ENCODE measurements at places on chromosomes 13 and 19.
A peak's percentile ranks its signal among the peaks of the same experiment; 100 is the strongest.

DNA sequence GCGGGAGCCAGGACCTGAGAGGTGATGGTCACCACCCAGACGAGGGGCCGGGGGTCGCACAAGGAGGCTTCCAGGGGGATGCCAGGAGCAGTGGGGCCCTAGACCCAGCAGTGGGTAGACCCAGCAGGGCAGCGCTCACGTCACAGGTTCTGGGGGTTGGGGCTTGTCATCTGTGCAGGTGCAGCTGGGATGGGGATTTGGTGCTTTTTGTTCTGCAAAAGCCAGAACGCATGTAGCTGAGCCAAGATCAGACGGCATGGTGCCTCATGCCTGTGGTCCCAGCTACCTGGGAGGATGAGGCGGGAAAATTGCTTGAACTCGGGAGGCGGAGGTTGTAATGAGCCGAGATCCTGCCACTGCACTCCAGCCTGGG lies 15.1 kb downstream of the CSNK1G2 start:
- DNase-seq = no peak

GRCh38 chr13:25778365-25778764 lies 273.5 kb downstream of the SHISA2 start:
- DNase-seq = no peak

DNA sequence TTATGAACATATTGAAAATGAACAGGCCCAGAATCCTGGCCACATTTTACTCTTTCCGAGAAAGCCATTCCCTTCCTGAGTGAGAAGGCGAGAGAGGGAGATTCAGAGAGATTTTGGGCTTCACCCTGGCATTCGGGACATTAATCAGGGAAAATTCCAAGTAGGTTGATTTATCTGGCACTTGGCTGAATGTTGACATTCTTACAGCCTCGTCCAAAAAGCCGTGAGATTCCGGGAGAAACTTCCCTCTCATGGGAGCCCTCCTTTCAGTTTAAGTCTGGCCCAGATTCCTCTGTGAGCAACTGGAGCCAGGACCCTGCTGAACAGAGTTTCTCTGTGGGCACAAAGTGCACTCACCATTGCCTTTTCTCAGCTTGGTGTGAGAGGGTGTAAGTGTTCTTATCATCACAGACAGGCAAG lies 129.2 kb upstream of the PEG3 start:
- DNase-seq = no peak

- no peak for DNase-seq
These were observed 617 bp downstream of the SKA3 start for GRCh38 chr13:21175656-21176214.

DNA sequence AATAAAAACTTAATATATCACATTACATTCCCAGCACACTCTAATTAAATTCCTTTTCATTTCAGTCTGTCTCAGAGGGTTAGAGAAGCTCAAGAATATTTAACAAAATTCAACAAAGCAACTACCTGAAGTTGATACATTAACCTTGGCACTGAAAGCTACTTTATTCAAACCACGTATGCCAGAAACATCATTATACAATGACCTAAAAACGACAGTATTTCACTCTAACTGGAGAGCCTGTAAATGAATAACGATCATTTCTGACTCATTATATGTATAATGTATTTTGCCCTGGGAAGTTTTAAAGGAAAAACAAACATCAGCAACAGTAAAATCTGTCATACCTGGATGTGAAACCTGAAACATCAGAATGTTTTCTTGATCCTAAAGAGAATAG lies 270.1 kb downstream of the SLITRK5 start:
- DNase-seq = no peak

GRCh38 chr13:93364166-93364565 lies 137.6 kb downstream of the GPC6 start:
- DNase-seq = no peak

DNA sequence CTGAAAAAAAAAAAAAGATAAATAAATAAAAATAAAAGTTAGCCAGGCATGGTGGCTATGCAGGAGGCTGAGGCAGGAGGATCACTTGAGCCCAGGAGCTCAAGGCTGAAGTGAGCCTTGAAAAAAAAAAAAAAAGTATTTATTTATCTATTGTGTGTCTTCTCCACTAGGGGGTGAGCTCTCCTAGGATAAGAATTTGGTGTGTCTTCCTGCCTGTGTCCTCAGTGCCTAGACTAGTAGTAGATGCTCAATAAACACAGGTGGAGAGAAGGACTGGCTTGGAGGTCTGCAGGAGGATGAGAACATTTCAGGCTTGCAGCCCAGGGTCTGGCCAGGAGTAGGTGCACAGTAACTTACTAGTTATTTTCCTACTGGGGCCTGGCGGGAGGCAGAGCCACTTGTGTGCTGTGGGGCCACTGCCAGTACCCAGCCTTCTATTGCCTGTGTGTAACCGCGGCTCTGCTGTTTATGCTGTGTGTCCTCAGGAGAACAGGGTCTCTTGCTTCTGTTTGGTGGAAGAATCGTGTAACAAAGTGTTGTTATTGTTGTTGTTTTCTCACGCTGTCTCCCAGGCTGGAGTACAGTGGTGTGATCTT lies 5.4 kb downstream of the LMTK3 start:
- no peak for DNase-seq

- DNase-seq = no peak
These were observed 648.7 kb downstream of the UQCRFS1 start for GRCh38 chr19:28563964-28564921.

GRCh38 chr19:5002143-5002542 lies 33.2 kb downstream of the KDM4B start:
- DNase-seq = no peak

DNA sequence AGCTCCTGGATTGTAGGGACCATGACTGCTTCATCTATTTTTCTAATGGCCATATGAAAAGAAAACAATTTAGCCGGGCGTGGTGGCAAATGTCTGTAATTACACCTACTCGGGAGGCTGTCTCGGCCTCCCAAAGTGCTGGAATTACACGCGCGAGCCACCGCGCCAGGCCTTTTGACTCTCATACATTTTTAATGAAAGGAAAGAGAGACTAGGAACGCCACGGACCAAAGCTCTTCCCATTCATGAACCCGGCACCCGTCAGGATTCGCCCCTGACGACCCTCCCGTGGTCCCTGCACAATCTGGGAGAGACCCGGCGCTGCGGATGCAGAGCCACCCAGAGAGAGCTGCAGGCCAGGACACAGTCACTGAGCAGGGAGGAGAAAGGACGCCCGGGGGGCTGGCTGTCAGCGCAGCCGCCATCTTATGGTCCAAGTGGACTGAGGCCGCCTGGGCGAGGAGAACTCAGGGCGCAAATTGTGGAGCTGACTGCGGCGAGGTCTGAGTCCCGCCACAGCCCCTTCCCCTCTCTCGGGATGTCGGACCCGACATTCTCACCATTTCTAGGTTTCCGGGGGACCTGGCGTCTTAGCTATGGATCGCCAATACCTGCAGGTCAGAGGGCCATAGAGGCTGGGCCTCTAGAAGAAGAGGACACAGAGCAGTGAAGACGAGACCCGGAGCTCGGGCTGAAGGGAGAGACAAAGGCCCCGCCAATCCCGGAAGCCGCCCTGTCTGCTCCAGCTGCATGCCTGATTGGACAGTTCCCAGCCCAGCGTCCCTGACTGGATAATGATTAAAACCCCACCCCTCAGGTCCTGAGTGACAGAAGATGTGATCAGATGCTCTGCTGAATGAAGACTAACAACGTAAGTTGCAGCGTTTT lies at the start of gene ZNF681:
TSS of gene ZNF681 (minus strand) at position 705 of the 888 bp plus-strand sequence. CDS start at position 563, 142 bp downstream.
- DNase-seq = peak; percentile 82

DNA sequence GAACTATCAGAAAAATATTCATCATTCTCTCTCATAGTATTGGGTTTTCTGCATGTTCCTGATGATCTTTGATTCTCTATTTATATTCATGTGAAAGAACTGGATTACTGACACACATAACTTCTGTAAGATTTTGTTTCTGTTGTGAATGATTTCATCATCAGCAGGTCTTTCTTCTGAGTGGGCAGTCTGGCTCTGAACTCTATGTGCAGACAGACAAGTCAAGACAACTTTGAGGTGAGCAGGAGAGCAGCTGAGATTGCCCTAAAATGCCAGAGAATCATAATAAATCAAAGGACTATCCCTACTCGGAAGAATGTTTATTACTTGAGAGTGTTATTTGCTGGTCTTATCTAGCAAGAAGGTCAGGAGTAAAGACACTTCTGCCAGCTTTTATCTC lies 652.1 kb upstream of the GPC6 start:
- DNase-seq = no peak

DNA sequence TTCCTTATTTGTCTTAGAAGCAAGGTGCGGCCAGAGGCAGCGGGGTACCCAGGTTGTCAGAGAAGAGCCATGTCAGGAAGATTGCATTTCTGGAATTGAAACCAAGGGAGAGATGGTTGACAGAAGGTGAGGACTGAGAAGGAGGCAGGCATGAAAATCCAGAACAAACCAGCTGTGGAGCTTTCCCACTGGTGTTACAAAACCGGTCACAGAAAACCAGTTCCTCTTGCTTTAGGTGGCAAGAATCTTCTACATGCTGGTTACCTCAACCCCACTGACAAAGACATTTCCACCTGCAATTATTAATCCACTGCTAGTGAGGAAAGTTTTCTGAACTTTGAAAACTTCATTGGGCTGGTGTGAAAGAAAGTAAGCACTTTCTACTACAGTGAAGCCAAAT lies 64.0 kb upstream of the MED4 start:
- no peak for DNase-seq

DNA sequence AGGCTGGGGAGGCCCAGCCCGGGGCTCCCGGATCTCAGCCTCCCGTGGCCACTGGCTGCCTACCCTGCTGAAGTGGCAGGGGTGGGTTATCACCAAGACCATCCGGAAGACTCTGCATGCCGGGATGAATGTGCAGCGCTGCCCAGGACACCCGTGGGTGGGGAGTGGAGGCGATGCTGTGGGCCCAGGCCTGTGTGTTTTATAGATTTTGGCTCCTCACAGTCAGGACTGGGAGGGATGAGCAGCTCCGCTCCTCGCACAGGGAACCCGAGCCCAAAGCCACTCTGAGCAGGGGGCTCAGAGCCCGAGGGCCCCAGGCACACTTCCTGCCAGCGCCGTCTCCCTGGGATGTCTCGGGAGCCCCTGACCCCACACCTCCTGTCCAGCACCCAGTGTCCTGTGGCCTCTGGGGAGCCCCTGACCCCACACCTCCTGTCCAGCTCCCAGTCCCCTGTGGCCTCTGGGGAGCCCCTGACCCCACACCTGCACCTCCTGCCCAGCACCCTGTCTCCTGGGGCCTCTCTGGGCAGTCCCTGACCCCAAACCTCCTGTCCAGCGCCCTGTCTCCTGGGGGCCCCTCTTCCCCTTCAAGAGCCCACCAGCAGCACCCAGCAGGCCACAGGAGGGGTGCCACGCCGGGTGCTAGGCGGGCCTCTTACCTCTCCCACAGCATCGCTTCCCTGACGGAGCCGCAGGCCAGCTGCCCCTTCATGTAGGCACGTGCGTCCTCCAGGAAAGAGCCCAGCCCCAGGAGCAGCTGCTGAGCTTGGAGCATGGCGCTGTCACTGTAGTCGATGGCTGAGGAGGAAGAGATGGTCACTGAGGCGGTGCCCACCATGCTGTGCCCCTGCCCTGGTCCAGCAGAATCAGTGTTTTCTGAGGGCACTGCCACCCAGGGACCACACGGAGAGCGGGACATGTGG lies 31.4 kb downstream of the NAXD start:
- no peak for DNase-seq

All from liver (tissue), 10 donors.